Mesendoderm (in vitro differentiated cells): ENCODE measurements at places on chromosomes 1 and 21.
A peak's percentile ranks its signal among the peaks of the same experiment; 100 is the strongest.

DNA sequence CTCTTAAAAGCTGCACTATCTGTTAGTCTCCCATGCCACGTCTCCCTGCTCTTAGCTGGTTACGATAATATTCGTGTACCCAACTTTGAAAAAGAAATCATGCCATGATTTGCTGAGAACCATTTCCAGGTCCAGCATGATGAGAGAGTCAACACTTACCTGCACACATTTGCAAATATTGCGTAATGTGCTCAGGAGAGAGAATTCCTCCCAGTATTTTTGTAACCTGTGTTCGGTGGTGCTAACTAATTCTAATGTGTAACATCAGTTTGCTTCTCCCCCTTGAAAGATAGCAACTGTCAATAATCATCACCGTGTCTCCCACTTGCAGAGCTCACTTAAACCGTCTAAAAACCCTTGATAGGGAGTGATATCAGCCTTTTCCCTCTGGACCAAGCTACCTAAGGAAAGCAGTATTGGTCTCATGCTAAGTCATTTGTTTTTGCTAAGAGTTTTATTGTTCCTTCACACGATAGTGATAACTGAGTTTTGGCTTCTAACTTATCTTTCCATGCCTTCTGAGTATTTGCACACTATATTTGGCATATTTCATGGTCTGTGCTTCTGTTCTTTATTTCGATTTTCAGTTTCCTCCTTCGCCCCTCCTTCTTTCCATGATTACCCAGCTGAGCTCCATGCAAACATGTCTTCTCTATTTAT is 61.1 kb upstream of the IRF2BP2 start:
- no peak overlapping the region for H3K4me3 ChIP-seq
- H3K27me3 ChIP-seq = no peaks in the 10 kb centered on the region
- no peaks in the 10 kb centered on the region for H3K36me3 ChIP-seq
- no peak for DNase-seq
- no peak overlapping the region for H3K27ac ChIP-seq
- no peaks in the 10 kb centered on the region for H3K4me1 ChIP-seq

DNA sequence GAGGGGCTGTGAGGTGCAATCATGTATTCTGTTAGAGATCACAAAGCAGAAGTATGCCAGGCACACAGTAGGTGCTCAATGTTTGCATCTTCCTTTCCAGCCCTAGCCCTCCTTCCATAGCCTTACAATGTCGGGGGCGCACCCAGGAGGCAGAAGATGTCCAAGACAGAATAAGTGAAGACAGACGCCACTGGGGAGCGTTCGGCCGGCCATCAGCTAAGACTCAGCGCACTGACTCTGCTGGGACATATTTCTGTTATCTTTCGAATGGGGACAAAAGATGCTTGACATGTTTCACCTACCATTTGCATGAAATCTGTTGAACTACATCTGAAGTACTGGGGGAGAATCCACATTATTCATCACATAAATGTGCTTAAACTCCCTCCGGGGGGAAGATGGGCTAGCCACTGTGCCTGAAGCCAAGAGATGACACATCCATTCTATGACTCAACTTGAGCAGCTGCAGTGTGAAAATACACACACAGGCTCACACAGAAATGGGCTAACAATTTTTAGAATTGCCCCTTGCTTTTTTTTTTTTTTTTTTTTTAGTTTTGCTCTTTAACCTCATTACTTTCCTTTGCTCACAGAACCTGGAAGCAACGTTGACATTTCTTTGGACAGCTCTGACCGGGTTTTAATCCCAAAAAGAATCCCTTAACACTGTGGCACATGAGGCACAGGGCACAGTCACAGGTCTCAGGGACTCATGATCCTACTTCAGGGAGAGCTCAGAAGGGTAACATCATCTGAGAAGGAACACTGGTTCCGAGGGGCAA is 7.9 kb downstream of the TIAM1 start:
- H3K36me3 ChIP-seq = no peaks in the 10 kb centered on the region
- no peak overlapping the region for H3K27ac ChIP-seq
- H3K4me1 ChIP-seq = no peaks in the 10 kb centered on the region
- H3K27me3 ChIP-seq = no peaks in the 10 kb centered on the region
- DNase-seq = no peak

DNA sequence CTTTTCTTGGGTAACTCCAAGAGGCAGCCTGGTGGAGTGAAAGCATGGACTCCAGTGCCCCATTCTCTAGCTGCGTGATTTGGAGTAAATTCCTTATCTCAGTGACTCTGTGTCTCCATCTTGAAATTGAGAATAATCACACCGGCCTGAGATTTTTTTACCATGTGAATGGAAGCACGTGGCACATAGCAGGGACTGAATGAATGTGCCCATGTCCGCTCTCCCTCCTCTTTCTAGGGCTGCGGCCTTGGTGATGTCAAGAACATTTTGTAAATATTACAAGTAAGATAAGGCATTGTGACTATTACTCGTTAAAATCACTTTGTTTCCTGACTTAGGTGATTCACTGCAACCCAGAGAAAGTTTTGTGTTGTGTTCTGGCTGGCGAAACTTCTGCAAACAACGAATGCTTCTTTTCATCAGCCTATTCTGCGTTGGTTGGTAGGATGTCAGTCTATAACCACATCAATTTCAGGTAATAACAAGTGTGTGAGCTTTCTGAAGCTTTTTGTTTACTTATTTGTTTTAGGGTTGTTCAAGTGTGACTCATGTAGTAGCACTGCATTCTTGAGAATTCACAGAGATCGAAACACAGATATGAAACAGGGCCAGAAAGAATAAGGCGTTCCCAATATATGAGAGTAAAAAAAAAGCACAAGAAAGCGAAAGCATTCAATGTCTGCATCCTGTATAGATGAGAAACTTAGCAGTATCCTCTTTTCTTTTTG is 135.7 kb upstream of the SLC45A1 start:
- no peak overlapping the region for H3K27ac ChIP-seq
- H3K36me3 ChIP-seq = no peaks in the 10 kb centered on the region
- no peak overlapping the region for H3K4me3 ChIP-seq
- H3K27me3 ChIP-seq = no peaks in the 10 kb centered on the region

DNA sequence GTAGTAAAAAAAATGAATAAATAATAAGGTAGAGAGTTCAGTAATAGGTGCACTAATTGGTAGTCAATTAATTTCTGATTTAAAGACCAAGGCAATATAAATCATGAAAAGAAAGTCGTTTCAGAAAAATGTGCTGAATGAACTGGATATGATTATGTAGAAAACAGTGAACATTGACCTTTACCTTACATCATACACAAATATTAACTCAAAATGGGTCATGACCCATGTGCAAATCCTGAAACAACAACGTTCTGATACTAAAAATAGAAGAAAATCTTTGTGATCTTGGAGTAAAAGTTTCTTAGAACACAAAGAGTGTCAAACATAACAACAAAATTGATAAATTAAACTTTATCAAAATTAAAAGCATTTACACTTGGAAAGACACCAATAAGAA is 39.1 kb downstream of the COL11A1 start:
- H3K36me3 ChIP-seq = no peaks in the 10 kb centered on the region
- no peak for DNase-seq
- no peaks in the 10 kb centered on the region for H3K4me1 ChIP-seq
- no peak overlapping the region for H3K27ac ChIP-seq
- H3K4me3 ChIP-seq = no peak overlapping the region

- no peak overlapping the region for H3K27ac ChIP-seq
- H3K4me1 ChIP-seq = no peaks in the 10 kb centered on the region
- no peak for DNase-seq
- peaks cover 1% of the 10 kb centered on the region for H3K36me3 ChIP-seq
Measured at GRCh38 chr1:91527781-91528180, 27.1 kb downstream of the CDC7 start.

DNA sequence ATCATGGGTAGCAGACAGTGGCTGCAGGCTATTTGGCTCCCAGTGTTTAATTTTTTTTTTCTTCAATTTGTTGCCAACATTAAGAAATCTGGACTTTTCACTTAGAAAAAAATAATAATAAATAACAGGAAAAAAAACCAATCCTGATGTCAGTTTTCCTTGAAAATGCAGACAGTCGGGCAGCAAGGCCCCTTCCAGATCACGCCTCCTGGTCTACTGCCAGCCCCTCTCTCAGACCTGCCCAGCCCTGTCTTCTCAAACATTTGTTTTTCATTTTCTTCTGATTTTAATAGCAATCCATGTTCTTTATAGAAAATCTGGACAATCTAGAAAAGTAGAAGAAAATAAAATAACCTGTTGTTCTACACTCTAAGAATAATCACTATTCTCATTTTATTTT is 15.5 kb downstream of the IFNGR2 start:
- H3K27ac ChIP-seq = no peak overlapping the region
- peaks cover 8% of the 10 kb centered on the region for H3K36me3 ChIP-seq
- H3K4me3 ChIP-seq = no peak overlapping the region
- peaks cover 4% of the 10 kb centered on the region for H3K4me1 ChIP-seq
- DNase-seq = no peak

DNA sequence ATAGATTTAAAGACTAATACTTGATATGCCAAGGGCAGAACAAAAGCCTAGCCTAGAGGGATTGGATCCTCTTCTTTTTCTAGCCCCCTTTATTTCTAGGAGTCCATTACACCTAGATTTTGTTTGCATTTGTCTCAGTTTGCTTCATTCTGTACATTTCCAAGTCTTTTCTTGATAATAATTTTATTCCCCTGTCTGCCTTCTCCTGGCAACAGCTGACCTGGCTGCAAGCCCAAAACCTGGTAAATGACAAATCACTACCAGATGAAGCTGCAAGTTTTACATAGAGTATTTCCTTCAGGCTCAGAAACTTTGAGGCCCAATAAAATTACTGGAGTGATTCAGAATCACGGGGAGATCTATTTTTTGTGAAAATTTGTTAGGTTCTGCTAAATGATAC is 36.5 kb upstream of the LHX8 start:
- H3K36me3 ChIP-seq = no peaks in the 10 kb centered on the region
- H3K27me3 ChIP-seq = no peaks in the 10 kb centered on the region
- DNase-seq = no peak
- no peak overlapping the region for H3K27ac ChIP-seq

- no peak for DNase-seq
- H3K27ac ChIP-seq = no peak overlapping the region
- no peaks in the 10 kb centered on the region for H3K4me1 ChIP-seq
Measured at GRCh38 chr21:44456214-44456914, 1.1 kb downstream of the LRRC3 start.

DNA sequence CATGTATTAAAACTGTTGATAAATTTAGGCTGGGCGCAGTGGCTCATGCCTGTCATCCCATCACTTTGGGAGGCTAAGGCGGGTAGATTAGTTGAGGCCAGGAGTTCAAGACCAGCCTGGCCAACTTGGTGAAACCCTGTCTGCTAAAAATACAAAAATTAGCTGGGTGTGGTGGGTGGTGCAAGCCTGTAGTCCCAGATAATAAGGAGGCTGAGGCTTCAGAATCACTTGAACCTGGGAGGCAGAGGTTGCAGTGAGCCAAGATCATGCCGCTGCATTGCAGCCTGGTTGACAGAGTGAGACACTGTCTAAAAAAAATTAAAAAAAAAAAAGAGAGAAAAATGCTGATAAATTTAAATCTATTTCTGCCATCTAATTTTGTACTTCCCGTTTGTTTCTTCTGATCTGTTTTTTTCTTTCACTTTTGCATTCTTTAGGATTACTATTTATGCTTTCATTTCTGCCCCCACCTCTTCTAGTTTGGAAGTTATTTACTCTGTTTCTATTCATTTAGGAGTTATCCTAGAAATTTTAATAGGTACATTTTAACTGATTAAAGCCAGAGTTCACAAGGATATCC is 3.2 kb upstream of the DENND1B start:
- H3K4me1 ChIP-seq = no peaks in the 10 kb centered on the region
- H3K27ac ChIP-seq = no peak overlapping the region
- no peak overlapping the region for H3K4me3 ChIP-seq
- no peaks in the 10 kb centered on the region for H3K27me3 ChIP-seq

- H3K4me1 ChIP-seq = peaks cover 6% of the 10 kb centered on the region
- DNase-seq = peak; percentile 95
- no peaks in the 10 kb centered on the region for H3K27me3 ChIP-seq
- peak overlapping the region; percentile 27 for H3K27ac ChIP-seq
- no peak overlapping the region for H3K4me3 ChIP-seq
- H3K36me3 ChIP-seq = no peaks in the 10 kb centered on the region
Measured at GRCh38 chr1:151972542-151973248, 21.0 kb downstream of the S100A10 start.

GRCh38 chr1:90881034-90881433 is 140.8 kb downstream of the ZNF644 start:
- no peak overlapping the region for H3K27ac ChIP-seq
- DNase-seq = no peak

DNA sequence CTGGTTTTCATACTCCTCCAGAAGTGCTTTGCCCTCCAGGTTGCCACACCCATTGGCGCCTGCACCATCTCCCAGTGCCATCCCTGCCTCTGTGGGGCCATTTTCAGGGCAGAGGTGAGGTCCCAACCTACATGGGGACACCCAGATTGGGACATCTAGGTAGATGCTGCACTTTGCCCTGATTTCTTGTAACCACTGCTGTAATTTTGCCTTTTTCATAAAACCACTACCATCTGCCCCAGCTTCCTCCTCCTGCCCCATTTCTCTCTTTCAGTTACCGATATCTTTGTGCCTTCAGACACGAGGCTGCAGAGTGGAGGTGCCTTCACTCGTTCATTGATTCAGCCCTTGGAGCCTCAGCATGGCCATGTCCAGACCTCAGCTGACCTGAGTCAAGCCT is 21.4 kb downstream of the FAAH start:
- DNase-seq = no peak
- H3K4me3 ChIP-seq = no peak overlapping the region
- H3K27ac ChIP-seq = no peak overlapping the region
- no peaks in the 10 kb centered on the region for H3K36me3 ChIP-seq
- H3K4me1 ChIP-seq = no peaks in the 10 kb centered on the region

DNA sequence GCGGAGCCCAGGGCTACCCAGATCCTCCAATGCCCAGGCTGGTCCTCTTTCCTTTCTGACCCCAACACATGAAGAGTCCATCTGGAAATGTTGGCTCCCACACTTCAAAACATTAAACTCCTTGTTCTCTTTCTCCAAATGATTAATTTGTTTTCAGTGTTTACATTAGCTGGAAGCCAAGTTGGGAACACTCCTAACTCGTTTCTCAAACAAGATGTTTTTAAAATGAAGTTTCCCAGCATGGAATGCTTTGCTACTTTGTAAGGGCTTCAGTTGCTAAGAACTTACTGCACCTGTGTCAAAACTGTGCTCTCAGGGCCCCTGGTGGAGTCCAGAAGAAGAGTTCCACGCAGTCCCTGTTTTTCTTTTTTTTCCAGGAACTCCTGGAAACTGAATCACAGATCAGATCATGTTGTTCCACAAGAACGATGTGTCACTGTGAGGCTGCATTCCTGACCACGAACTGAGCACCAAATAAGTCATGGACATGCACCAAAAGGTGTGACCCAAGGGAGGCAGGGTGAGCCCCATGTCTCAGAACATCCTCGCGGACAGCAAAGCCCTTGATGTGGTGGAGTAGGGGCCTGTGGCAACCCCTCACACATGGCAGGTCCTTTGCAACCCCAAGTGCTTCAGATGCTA is 257.3 kb downstream of the KCNJ6 start:
- H3K27ac ChIP-seq = no peak overlapping the region
- no peaks in the 10 kb centered on the region for H3K27me3 ChIP-seq
- no peaks in the 10 kb centered on the region for H3K4me1 ChIP-seq
- H3K36me3 ChIP-seq = no peaks in the 10 kb centered on the region
- H3K4me3 ChIP-seq = no peak overlapping the region

- H3K27me3 ChIP-seq = no peaks in the 10 kb centered on the region
- no peaks in the 10 kb centered on the region for H3K4me1 ChIP-seq
- H3K4me3 ChIP-seq = no peak overlapping the region
- H3K27ac ChIP-seq = no peak overlapping the region
- H3K36me3 ChIP-seq = no peaks in the 10 kb centered on the region
Measured at GRCh38 chr1:59115865-59116264, 181.0 kb upstream of the FGGY start.
